ENCODE measurements at places on chromosomes 4 and X. TPM values are rescaled to one million over a fixed set of nuclear protein-coding genes. Genes with fewer than 3 reads are reported as not detected.

BBS12 gene
- 4.1 TPM for total RNA-seq

GRCh38 chr4:36823199-36823967 lies 421.2 kb upstream of the NWD2 start:
- DNase-seq: no peak

NUDT6 gene
- 3.5 TPM for total RNA-seq

DNA sequence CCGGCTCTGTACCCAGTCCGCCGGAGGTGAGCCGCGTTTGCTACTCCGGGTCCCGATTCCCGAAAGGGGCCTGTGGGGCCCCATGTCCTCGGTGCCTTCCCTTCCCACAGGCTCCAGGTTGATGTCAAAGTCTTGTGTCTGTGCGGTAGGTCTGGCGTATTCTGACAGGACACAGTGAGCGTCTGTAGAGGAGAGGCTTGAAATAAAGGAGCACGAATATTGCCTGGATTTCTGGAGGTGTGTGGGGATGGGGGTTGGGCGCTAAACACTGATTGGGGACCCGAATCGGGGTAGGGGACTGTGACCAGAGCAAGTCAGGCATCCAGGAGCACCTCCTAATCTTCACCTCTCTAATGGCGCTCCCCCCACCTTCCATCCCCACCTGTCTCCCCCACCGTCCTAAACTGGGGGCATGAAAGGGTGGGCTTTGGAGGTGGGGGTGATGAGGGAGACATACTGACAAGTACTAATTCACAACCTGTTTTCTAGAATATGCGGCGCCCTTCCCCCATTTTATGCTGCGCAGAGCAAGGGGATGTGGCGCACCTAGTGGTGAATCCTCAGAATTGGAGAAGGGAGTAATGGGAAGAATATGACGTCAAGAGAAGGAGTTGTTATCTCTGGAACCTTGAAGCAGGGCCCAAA lies 855 bp downstream of the GPRASP2 start:
- peak; percentile 49 for DNase-seq

DNA sequence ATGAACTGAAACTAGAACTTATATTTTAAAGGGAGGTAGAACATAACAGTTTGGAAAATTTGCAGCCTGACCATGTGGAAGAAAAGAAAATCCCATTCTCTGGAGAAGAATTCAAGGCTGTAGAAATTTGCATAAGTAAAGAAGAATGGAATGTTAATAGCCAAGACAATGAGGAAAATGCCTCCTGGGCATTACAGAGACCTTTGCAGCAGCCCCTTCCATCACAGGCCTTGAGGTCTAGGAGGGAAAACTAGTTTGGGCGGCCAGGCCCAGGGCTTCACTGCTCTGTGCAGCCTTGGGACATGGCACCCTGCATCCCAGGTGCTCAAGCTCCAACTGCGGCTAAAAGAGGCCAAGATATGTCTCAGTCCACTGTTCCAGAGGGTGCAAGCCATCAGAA lies 1506.8 kb downstream of the PCDH18 start:
- no peak for DNase-seq

DNA sequence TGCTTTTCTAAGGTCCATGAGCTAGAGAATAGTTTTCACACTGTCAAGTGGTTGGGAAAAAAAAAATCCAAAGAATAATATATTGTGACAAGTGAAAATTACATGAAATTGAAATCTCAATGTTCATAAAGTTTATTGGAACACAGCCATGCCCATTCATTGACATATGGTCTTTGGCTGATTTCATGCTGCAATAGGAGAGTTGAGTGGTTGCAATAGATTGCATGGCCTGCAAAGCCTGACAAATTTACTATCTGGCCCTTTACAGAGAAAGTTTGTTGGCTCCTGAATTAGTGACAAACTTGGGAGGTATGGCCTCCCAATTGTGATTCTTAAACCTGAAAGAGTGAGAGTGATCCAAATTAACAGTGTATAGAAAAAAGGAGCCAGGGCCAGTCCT lies 115.5 kb upstream of the FAM9C start:
- no peak for DNase-seq

DNA sequence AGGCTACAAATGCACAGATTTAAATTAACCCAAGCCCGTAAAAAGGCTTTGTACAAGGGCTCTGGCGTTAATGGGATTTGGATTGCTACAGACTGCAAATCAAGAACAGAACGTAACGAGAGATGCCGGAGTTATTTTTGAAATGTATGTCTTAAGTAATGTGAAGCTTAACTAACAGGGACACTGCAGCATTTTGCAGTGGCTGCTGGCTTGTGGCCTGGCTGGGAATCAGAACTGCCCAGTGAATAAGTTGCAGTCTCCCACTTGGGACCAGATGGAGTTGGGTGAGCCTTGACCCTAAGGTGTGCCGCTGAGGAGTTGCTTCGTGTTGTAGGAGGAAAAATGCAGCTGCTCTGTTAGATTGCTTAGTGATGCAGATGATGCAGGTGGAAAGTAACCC lies 318.4 kb downstream of the DHX15 start:
- no peak for DNase-seq

DNA sequence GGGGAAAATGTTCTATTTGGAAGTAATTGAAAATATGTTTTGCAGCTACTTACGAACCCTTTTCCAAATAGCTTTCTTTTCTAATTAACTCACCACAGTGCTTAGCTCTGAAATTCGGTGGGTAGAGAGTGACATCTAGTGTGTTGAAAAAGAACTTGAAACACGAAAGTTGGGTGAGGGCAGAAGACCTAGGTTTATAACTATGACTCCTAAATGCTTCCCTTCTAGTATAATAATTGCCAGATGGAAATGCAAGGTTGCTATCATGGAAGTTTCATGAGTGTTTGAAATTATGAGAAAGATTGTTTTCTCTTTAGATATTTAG lies 77.3 kb upstream of the NOCT start:
- DNase-seq: no peak

DNA sequence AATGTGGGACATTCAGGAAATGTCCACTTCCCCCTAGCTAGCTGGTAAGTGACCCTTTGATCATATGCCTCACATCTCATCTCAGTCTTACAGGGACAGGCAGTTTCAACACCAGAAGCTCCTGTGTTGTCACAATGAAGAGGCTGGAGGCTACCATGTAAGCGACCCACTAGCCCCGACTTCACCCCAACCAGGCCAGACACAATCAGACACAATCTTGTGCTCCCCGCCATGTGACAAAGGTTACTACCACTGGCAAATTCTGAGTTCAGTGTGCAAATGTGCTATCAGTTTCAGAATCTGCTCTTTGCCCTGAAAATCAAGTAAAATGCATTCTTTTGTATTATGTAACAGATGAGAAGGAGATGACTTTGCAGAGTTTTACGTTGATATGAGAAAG lies 56.9 kb upstream of the STS start:
- no peak for DNase-seq

- DNase-seq: no peak
These were observed 155.1 kb downstream of the PPP3CA start for GRCh38 chr4:101192244-101192643.

DNA sequence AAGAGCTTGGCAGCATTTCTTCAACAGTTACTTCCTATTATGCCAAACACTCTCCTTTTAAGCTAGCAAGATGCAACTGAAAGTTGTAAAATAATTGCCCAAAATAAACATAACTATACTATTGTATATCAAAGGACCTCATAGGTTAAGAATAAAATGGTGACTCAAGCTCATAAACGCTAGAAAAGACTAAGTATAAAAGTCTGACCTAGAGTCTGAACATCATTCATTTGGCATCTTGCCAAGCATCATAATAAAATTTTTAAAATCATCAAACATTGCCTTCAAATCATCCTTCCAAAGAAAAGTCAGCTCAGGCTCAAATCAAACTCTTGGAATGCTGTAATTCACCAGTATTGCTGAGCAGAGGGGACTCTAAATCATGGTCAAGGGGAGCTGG lies 281.2 kb downstream of the QDPR start:
- no peak for DNase-seq

AREG gene
- total RNA-seq: 9.9 TPM

SLIT2 gene
- total RNA-seq: 19.1 TPM

VSIG4 gene
- 61.5 TPM for total RNA-seq

- no peak for DNase-seq
These were observed 236.0 kb downstream of the AFAP1 start for GRCh38 chr4:7703688-7704087.

DNA sequence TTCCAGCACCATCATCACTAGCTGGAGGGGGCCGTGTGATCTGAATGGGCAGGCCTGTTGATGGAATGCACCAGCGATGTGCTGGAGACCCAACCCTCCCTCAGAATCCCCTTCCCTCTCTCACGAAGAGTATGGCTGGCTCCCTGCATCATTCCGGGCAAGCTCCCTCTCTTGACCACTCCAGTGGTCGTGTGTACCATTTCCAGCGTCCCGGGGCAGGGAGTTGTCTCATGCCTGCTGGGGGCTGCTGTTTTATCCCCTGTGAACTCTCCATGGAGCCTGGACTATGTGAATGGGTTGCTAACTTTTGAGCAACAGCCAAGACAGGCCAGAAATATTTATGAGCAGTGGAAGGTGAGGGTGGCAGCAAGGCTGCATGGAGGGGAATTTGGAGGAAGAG lies 8.1 kb downstream of the CSAG1 start:
- DNase-seq: no peak

DKK2 gene
- total RNA-seq: 1.2 TPM

DNA sequence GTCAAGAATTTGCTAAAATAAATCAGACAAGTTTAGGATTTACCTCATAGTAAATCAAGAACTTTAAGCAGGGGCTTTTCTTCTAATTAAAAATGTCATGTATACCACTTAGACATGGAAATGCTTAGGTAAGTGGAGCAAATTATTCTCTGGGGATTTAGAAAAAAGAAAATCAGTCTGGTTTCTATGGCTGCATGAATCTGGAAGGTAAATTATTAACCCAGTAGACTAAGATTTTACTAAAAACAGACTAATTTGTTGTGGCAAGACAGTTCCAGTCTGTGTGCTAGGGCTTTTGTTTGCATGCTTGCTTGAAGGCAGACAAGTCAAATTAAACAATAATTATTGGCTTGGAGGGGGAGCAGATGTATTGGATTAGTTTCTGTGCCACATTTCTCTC lies 140.6 kb downstream of the TBL1X start:
- no peak for DNase-seq

- DNase-seq: no peak
These were observed 172.5 kb downstream of the PPP3CA start for GRCh38 chr4:101174679-101175345.

DNA sequence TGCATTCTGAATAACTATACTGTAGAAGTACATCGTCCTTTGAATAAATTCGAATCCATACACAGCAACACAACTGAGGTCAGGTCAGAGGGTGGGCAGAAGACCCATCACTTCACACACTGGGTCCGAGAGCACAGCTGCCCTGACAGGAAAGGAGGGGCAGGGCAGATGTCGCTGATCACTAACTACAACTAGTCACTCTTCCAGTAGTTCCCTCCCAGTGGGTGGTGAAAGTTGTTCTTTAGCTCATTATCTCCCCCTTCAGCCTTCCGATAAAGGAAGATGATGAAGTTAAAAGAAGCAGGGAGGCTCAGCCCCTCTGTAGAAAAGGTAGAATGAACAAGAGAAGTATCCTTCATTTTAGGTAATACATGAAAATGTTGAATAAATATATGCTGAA lies 278.9 kb downstream of the INPP4B start:
- DNase-seq: peak; percentile 24

- DNase-seq: no peak
These were observed 322.6 kb upstream of the MAOA start for GRCh38 chrX:43333543-43333942.

GRCh38 chrX:56499372-56499771 lies 64.1 kb upstream of the UBQLN2 start:
- DNase-seq: no peak

USP17L12 gene
- not detected for total RNA-seq

DNA sequence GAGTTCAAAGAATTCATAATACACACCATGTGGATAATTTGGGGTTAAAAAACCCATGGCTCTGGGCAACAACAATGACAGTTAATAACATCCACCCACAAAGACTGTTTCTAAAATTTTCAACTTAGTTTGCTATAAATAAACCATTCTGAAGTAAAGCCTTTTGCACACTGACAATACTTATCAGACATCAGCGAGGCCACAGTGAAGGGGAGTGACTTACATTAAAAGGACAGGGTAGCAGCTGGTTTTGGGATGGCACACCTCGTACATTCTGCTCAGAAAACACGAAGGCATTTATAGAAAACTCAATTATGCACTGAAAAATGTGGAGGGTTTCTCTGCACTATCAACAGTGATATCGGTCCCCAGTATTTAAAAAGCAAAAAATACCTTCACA lies 4.9 kb upstream of the ASB11 start:
- DNase-seq: no peak

- no peak for DNase-seq
These were observed 5.4 kb downstream of the ADH1B start for GRCh38 chr4:99315839-99316238.

- no peak for DNase-seq
These were observed 5.1 kb downstream of the CD40LG start for GRCh38 chrX:136652822-136653723.

RBM46 gene
- total RNA-seq: 1.3 TPM

RASSF6 gene
- total RNA-seq: 20.1 TPM

DNA sequence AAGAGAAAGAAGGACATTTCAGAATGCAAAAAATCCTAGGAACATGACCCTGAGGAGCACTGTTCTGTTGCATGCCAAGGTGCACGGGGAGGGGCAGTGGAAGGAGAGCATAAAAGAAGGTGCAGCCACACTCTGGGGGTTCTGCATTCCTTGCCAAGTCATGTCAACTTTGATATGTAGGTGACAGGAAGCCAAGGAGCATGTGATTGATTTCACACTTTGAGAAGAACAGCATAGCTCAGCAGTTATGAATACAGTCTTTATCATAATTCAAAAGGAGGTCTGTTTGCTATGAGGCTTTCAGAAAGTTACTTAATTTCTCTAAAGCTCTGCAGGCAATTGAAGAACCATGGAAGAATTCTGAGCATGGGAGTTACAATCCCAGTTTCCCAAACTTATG lies 50.6 kb downstream of the SCFD2 start:
- peak; percentile 32 for DNase-seq
